ENCODE measurements at places on chromosomes 12 and 14. TPM values are rescaled to one million over a fixed set of nuclear protein-coding genes. Genes with fewer than 3 reads are reported as not detected.

- no peaks in the 10 kb centered on the region for H3K27me3 ChIP-seq
- H3K36me3 ChIP-seq = peaks cover 16% of the 10 kb centered on the region
- H3K27ac ChIP-seq = peak within 1 kb of the TSS; percentile 98
- peaks cover 8% of the 10 kb centered on the region for H3K4me1 ChIP-seq
Observed at GRCh38 chr14:23034498-23035302, at the start of gene PSMB5. Gene PSMB5 (minus strand): TSS chr14:23034900. CDS start chr14:23034881, 19 bp downstream.

GRCh38 chr14:63611078-63611477 is 30.6 kb downstream of the WDR89 start:
- H3K27me3 ChIP-seq = no peaks in the 10 kb centered on the region
- no peak overlapping the region for H3K4me3 ChIP-seq
- no peak overlapping the region for H3K27ac ChIP-seq

DNA sequence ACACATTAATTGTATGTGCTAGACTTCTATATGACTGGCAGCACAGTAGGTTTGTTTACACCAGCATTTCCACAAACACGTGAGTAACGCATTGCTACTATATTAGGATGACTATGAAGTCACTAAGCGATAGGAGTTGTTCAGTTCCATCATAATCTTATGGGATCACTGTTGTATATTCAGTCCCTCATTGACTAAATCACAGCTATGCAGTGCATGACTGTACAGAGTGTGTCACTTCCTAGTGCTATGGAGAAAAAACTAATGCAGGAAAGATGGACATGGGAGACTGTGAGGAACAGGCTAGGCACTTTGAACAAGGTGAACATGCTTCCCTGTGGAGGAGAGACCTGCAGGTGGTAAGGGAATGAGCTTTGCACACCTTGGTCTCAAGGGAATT is 259.8 kb downstream of the NUAK1 start:
- H3K27me3 ChIP-seq = no peaks in the 10 kb centered on the region
- no peak overlapping the region for H3K27ac ChIP-seq
- no peaks in the 10 kb centered on the region for H3K4me1 ChIP-seq
- H3K36me3 ChIP-seq = no peaks in the 10 kb centered on the region
- no peak for DNase-seq

DNA sequence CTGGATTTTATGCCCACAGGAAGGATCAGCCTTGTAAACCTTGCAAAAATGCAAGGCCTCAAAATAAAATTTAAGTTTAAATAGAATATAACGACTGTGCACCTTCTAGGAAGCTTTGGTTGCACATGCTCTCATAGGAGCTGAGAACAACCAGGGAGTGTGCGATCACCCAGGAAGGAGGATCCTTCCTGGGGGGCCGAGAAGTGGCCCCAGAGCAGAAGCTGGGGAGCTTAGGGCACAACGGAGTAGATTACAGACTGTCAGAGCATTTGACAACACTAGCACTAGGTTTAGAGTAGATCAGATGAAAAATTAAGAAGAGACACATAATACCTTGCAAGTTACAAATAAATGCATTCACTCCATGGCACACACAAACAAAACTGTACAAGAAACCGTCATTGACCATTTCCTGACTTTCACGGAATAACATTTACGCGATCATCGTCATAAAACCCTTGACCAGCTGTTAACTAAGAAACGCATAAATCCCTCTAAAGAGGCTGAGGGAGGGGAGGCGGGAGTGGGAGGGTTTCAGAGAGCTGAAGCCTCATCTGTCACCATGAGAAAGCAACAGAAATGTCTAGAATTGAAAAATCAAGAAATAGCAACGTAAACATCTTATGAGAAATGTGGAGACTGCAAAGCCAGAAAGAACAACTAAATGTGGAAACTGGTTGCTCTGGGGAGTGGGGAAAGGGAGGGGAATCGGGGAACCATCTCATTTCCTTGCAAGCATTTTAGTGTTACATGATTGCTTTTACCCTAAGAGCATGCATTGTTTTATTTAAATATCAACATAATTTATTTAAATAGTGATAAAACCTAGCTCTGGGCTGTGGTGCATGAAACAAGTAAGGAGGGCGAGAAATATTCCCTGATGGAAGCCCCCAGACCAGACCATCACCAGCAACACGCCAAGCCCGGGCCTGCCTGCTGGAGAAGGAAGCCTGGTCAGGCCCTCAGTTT is 13.1 kb upstream of the CCDC85C start:
- H3K36me3 ChIP-seq = no peaks in the 10 kb centered on the region
- DNase-seq = no peak
- H3K27ac ChIP-seq = no peak overlapping the region
- H3K4me1 ChIP-seq = peaks cover 25% of the 10 kb centered on the region
- no peak overlapping the region for H3K4me3 ChIP-seq
- H3K27me3 ChIP-seq = no peaks in the 10 kb centered on the region

GRCh38 chr14:87081004-87081403 is 912.0 kb downstream of the GALC start:
- H3K27ac ChIP-seq = no peak overlapping the region
- H3K4me3 ChIP-seq = no peak overlapping the region
- no peak for DNase-seq
- H3K27me3 ChIP-seq = no peaks in the 10 kb centered on the region

GRCh38 chr14:41973178-41973577 is 366.5 kb downstream of the LRFN5 start:
- H3K4me3 ChIP-seq = no peak overlapping the region
- no peaks in the 10 kb centered on the region for H3K4me1 ChIP-seq
- H3K27me3 ChIP-seq = no peaks in the 10 kb centered on the region
- DNase-seq = no peak
- H3K27ac ChIP-seq = no peak overlapping the region

DNA sequence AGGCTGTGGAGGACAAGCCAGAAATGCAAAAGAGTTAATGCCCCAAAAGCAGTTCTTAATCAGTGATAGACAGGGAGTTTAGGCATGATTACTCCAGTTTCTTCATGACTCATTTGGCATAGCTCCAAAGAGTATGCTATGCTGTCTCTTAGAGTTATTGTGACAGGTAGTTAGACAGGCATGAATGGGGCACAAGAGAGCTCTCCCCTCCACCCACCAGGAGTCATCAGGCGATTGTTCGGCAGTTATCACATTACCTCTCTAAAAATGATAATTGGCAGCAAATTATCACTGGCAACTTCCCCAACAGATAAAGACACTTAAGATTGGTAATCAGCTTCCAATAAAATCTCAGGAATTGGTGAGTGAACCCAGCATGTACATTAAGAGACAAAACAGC is 320.1 kb downstream of the DAD1 start:
- H3K27ac ChIP-seq = no peak overlapping the region
- peak; percentile 54 for DNase-seq
- no peaks in the 10 kb centered on the region for H3K27me3 ChIP-seq
- H3K4me1 ChIP-seq = peaks cover 29% of the 10 kb centered on the region
- H3K36me3 ChIP-seq = no peaks in the 10 kb centered on the region

- H3K36me3 ChIP-seq = no peaks in the 10 kb centered on the region
- H3K4me3 ChIP-seq = no peak overlapping the region
- no peaks in the 10 kb centered on the region for H3K4me1 ChIP-seq
Observed at GRCh38 chr12:64544371-64545080, 65.8 kb upstream of the RASSF3 start.

GRCh38 chr12:114013575-114014345 is 47.6 kb upstream of the RBM19 start:
- DNase-seq = no peak
- no peaks in the 10 kb centered on the region for H3K4me1 ChIP-seq
- H3K4me3 ChIP-seq = no peak overlapping the region
- no peak overlapping the region for H3K27ac ChIP-seq
- no peaks in the 10 kb centered on the region for H3K36me3 ChIP-seq
- H3K27me3 ChIP-seq = no peaks in the 10 kb centered on the region

DNA sequence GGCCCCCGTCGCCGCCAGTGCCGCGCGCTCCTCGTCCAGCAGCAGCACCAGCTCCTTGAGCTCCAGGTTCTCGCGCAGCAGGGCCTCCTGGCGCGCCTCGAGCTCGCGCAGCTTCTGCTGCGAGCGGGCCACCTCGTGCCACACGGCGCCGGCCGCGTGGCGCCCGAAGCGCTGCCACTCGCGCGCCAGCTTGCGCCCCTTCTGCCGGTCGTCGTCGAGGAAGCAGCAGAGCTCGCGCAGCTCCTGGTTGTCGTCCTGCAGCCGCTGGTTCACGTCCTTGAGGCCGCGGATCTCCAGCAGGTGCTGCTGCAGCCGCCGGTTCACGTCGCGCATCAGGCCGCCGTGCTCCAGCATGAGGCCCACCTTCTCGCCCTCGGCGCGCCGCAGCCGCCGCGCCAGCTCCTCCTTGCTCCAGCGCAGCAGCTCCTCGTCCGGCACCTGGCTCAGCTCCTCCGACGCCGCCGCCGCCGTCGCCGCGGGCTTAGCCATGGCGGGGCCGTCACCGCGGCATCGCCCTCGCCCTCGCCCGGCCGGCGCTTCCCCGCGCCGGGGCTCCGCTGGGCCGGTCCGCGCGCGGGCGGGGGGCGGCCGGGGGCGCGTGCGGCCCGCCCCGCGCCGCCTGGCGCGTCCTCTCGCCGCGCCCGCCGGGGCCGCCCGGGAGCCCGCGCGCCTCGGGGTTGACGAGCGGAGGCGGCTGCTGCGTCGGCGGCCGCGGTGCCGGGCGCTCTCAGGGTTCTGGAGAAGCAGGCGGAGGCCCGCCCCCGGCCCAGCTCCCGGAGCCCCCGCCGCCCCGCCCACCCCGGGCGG is at the start of gene CCDC85C:
TSS of gene CCDC85C (minus strand) at position 737 of the 807 bp plus-strand sequence. CDS start at position 489, 248 bp downstream.
- DNase-seq = peak; percentile 41
- H3K27me3 ChIP-seq = no peaks in the 10 kb centered on the region
- peaks cover 30% of the 10 kb centered on the region for H3K4me1 ChIP-seq
- no peaks in the 10 kb centered on the region for H3K36me3 ChIP-seq
- peak within 1 kb of the TSS; percentile 57 for H3K27ac ChIP-seq

- H3K36me3 ChIP-seq = no peaks in the 10 kb centered on the region
- no peaks in the 10 kb centered on the region for H3K4me1 ChIP-seq
- peak; percentile 75 for DNase-seq
- no peak overlapping the region for H3K4me3 ChIP-seq
Observed at GRCh38 chr14:52131640-52132320, 62.9 kb upstream of the NID2 start.

- H3K27ac ChIP-seq = no peak overlapping the region
- H3K36me3 ChIP-seq = no peaks in the 10 kb centered on the region
- no peak overlapping the region for H3K4me3 ChIP-seq
- no peaks in the 10 kb centered on the region for H3K4me1 ChIP-seq
Observed at GRCh38 chr12:91555436-91556415, 373.1 kb upstream of the DCN start.

- H3K36me3 ChIP-seq = no peaks in the 10 kb centered on the region
- H3K4me1 ChIP-seq = peaks cover 15% of the 10 kb centered on the region
- DNase-seq = peak; percentile 51
- no peaks in the 10 kb centered on the region for H3K27me3 ChIP-seq
- H3K27ac ChIP-seq = no peak overlapping the region
Observed at GRCh38 chr12:89084751-89085150, 267.6 kb downstream of the DUSP6 start.

DNA sequence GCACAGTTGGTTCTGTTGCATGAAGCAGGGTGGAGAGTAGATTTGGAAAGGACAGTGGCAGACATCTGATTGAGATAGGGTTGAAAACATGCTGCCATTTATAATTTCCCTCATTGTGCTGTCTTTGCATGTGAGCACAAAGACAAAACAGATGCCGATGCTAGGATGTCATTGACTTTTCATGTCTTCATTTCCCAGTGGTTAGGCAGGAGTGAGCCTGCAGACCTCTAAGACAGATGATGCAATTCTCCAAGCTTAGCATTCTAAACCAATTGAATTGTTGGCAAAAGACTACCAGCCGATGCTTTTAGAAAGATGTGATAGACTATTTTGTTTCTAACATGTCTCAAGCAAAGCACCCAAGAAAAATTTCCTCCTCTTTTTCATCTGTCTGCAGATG is 37.1 kb upstream of the PELI2 start:
- no peaks in the 10 kb centered on the region for H3K36me3 ChIP-seq
- no peak overlapping the region for H3K27ac ChIP-seq
- no peaks in the 10 kb centered on the region for H3K4me1 ChIP-seq
- peaks cover 7% of the 10 kb centered on the region for H3K27me3 ChIP-seq

DNA sequence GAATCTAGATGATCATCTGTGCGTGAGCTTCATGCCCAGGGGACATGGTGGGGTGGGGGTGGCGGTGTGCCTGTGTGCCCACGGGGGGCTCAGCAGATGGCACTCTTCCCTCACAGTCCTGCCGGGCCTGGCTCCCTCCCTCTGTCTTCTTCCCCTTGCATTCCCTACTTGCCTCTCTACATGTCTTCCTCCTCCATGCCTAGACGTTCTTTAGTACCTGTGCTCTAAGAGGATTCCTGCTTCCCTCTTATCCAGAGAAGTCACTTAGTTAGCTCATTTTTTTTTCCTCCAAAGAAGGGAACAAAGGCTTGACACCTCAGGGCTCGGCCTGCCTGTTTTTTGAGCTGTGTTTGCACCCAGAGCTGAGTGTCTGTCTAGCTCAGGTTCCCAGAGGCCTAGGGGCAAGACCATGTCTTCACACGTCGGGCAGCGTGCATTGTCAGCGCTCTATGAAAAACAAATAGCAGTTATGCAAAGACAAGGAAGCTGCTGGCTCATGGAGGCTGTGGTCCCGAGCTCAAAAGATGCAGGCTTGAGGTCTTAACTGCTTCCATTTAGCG is 48.8 kb downstream of the NINJ2 start:
- H3K36me3 ChIP-seq = no peaks in the 10 kb centered on the region
- peaks cover 7% of the 10 kb centered on the region for H3K4me1 ChIP-seq
- no peak for DNase-seq
- H3K4me3 ChIP-seq = no peak overlapping the region

GRCh38 chr14:33150666-33151428 is 212.2 kb downstream of the NPAS3 start:
- no peaks in the 10 kb centered on the region for H3K4me1 ChIP-seq
- no peaks in the 10 kb centered on the region for H3K36me3 ChIP-seq
- no peak overlapping the region for H3K4me3 ChIP-seq
- no peak for DNase-seq

DNA sequence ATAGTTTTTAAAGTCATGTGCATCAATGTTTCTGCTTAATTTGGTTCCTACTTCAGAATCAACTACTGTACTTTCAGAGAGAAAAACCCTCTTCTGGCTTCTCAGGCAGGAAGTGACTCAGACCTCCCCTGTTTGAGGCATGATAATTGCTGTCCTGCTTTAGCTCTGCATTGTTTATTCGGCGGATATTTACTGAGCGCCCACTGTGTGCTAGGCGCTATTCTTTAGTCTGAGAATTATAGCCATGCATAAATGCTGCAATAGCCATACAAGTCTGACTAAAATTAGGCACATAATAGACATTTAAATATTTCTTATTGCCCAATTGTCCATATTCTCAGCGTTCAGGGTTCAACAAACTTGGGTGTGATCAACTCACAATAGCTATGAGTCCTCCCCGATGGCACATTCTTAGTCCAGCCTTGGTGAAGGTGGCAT is 6.1 kb upstream of the AMIGO2 start:
- peak; percentile 81 for DNase-seq
- peak overlapping the region; percentile 84 for H3K27ac ChIP-seq
- peak overlapping the region; percentile 11 for H3K4me3 ChIP-seq
- H3K36me3 ChIP-seq = no peaks in the 10 kb centered on the region
- H3K27me3 ChIP-seq = no peaks in the 10 kb centered on the region

- no peaks in the 10 kb centered on the region for H3K4me1 ChIP-seq
- H3K27ac ChIP-seq = no peak overlapping the region
Observed at GRCh38 chr14:71175491-71175890, 268.2 kb downstream of the PCNX1 start.

The TSPAN11 gene
- 9.5 TPM for total RNA-seq

The SYNDIG1L gene
- not detected for total RNA-seq

The PIWIL1 gene
- not detected for total RNA-seq

The ARHGEF25 gene
- 24.5 TPM for total RNA-seq

The KLRC1 gene
- not detected for total RNA-seq

The TESPA1 gene
- total RNA-seq = 0.23 TPM

The SERPINA1 gene
- 0.98 TPM for total RNA-seq

The RNASE7 gene
- not detected for total RNA-seq

The KLC1 gene
- total RNA-seq = 238 TPM

The RD3L gene
- not detected for total RNA-seq

The PRB2 gene
- not detected for total RNA-seq

Data from astrocyte (in vitro differentiated cells and primary cell).